ENCODE measurements at places on chromosomes 13 and 19.

DNA sequence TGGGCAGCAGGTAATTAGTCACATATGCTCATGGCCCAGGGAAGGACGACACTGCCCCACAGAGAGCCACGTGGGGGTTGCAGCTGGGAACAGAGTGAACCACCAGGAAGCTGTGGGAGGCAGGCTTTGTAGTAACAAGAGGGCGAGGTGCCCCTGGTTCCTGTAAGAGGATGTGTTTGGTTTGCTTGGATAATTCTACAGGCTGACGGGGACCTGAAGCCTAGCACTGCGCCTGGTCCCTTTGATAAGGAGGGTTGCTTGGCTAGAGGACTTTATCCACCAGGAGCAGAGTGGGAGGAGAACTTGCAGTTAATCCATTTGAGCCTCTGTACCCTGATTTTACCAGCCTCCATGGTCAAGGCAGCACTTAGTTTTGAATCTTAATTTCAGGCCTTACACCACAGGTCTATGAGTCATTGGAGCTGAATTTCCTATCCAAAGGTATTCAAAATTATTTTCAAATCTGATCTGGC, 67.4 kb upstream of the CLDN10 start:
- DNase-seq = no peak

- no peak for DNase-seq
Measured at GRCh38 chr13:60584976-60585375, 188.0 kb downstream of the TDRD3 start.

DNA sequence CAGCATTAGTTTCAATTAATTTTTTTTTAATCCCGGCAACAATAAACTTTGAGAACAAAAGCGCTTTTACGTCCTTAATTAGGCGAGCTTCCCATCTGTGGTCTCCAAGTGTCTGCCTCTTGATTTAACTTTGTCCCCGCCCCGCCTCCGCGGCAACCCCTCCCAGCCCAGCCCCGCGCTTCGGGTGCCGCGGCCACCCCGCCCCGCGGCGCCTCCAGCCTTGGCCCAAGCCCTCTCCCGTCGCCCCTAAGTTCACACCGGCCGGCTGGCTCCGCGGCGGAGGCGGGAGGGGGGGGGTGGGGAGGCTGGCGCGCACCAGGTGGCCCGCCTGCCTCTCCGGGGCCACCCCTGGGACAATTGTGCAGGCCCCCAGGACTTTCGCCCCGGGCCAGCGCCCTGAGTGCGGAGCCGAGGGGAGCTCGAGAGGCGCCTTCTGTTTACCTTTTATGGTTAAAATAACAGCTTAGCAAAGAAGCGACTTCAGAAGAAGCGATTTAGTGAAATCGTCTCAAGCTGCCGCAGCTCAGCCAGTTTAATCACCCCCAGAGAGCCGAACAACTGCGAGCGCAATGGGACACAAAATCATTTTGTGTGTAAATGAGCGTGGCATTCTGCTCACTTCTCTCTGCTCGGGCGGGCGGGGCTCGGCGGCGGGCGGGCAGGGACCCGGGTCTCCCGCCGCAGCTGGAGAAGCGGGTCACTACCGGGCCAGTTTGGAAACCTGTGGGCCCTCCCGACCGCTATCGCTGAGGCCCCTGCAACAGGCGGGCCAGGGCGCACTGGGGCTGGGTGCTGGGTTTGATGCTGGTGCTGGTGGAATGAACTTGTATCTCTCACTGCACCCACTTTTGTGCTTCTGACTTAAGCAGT, 1.4 kb downstream of the KCTD15 start:
- no peak for DNase-seq

- DNase-seq = no peak
Measured at GRCh38 chr19:19206938-19207337, 3.7 kb upstream of the NR2C2AP start.

GRCh38 chr13:48569104-48569666, 36.3 kb upstream of the RCBTB2 start:
- no peak for DNase-seq

DNA sequence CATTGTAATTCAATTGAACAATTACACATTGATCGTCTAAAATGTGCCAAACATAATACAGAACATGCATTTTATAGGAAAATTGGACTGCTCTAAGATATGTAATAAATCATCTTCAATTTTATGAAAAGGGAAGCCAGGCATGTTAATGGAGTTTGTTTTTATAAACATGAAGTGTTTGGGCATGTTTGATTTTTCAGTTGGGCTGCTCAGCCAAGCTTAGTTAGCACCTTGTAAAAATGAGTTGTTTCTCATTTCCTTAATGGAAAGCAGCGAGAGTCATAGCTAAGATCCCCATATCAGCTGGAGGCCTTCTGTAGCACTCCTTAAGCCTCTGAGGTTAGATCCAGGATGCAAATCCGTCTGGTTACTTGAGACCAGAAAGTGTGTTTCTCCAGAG, 422.3 kb downstream of the SPRY2 start:
- no peak for DNase-seq

DNA sequence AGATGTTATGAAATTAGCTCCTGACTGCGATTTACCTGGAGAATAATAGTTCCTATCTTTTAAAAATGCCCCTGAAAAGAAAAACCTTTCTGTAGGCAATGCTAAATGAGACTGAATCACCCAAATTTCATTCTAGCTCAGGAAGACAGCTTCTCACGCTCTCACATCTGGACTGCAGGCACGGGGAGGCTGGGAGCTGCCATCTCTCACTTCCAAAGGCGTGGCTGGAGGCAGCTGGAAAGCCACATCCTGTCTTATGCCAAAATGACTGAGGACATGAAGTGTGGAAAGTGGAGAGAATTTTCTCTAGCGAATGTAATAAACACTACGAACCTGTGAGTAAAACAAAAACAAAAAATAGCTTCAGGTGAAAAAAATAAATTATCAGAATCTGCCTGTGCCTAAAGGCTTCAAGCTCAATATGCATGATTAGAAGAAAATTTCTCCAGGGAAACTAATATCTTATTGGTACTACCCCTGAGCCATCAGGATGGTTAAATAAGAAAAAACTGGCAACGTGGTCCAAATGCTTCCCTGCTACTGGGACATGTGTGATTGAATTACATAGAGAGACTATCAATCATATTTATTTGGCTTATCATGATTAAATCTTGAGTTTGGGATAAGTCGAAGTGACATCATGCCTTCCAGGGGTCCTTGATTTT, 58.1 kb upstream of the UBL3 start:
- DNase-seq = no peak

DNA sequence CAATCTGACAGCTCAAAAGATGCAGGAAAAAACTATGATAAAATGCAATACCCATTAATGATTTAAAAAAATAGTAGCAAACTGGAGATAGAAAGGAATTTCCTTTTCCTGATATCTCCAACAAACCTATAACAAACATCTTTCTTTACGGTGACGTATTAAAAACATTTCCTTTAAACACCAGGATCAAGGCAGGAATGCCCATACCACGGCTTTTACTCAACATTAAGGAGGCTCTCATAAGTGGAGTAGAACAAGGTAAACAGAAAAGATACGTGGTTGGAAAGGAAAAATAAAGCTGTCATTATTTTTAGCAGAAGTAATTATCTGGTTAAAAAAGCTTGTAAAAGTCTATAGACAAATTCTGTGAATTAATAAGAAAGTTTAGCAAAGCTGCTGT, 61.1 kb downstream of the MIPEP start:
- DNase-seq = no peak

DNA sequence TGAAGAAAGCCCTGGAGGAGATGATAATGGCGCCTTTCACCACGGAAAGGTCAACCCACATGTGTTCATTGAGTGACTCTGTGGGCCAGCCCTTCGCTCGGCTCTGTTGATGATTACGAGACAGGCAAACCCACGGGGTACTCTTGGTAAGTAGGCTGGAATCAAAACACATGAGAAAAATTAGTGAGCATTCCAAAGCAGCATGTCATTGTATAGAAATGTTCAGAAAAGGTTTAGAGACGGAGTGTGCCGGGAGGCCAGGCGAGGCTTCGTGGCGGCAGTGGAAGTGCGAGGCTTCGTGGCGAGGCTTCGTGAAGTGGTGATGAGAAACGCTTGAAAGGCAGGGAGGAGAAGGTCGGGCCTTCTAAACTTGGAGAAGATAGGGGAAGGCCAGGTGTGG, 144.3 kb downstream of the ZNF536 start:
- DNase-seq = no peak

- DNase-seq = no peak
Measured at GRCh38 chr13:23688336-23688735, 118.1 kb downstream of the TNFRSF19 start.

- DNase-seq = no peak
Measured at GRCh38 chr19:33683881-33684537, 62.3 kb downstream of the CHST8 start.

- no peak for DNase-seq
Measured at GRCh38 chr19:1674293-1674679, 21.9 kb upstream of the TCF3 start.

- no peak for DNase-seq
Measured at GRCh38 chr13:41107584-41108014, 25.0 kb downstream of the KBTBD6 start.

DNA sequence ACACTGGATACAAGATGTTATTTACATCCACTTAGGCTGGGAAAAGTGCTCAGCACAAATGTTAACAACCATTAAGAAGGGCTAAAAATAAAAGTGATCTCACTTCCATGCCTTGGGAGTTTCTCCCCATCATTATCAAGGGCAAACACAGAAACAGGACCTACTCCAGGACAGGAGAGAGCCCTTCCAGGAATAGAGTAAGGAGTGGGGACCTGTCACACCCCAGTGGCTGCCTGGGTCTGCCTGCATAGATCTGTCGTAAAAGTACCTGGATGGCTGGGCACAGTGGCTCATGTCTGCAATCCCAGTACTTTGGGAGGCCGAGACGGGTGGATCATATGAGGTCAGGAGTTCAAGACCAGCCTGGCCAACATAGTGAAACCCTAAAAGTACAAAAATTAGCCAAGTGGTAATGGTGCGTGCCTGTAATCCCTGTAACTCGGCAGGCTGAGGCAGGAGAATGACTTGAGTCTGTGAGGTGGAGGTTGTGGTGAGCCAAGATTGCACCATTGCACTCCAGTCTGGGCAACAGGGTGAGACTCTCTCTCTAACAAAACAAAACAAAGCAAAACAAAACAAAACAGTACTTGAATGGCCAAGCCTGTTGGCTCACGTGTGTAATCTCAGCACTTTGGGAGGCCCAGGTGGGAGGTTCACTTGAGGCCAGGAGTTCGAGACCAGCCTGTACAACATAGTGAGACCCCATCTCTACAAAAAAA, 5.6 kb downstream of the ATP8A2 start:
- DNase-seq = no peak

- DNase-seq = no peak
Measured at GRCh38 chr13:112457485-112457884, 81.3 kb downstream of the SPACA7 start.

GRCh38 chr13:112556600-112556999, 31.4 kb downstream of the TUBGCP3 start:
- DNase-seq = no peak
